Right cardiac atrium (tissue), 5 donors: ENCODE measurements at places on chromosomes 5 and 9. TPM values are rescaled to one million over a fixed set of nuclear protein-coding genes. Genes with fewer than 3 reads are reported as not detected.

DNA sequence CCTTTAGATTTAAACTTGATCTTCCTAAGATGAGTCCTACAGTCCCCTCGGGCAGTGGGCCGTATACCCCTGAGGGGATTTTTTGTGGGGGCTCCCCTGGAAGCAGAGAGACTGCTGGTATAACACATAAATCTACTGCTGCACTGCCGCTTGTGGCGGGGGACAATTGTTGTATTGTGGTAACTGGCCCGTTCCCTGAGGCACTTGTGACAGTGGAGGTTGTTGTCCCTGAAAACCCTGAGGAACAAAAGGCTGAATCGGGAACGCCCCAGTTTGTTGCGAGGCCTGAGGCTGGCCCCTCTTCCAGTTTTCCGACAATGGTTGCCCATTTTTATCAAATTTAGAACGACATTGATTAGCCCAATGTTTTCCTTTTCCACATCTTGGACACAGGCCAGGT is 4.7 kb upstream of the TMEM141 start:
- DNase-seq: no peak

DNA sequence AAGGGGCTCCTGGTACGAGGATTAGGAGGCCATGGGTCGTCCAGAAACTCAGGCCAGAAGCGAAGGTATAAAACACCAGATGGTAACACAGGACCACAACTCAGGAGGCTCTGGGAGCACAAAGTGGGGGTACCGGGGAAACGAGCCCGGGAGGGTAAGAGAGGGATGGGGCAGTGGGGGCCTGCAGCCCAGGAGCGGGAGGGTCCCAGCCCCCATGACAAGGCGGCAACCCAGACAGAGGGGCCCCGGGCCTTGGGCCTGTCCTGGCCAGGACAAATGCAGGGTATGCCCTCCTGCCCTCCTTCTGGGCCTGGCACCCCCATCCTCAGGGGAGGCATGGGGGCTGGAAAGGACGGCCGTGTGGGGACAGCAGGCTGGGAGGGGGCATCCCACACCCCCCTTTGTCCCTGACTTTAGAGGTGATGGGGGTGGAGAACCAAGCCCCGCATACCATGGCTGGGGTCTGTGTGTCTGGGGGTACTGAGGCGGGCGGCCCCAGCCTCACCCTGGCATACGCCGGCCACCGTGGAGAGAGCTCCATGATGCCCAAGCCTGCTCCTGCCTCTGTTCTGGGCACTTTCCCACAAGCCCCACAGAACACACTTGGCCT is 47.0 kb upstream of the EXOC3 start:
- DNase-seq: no peak

GRCh38 chr9:98850851-98851729 is 43.6 kb downstream of the GALNT12 start:
- DNase-seq: no peak

GRCh38 chr9:92506184-92506857 is 24.0 kb upstream of the ASPN start:
- DNase-seq: peak; percentile 68

- no peak for DNase-seq
These were observed 59.6 kb upstream of the SLC27A6 start for GRCh38 chr5:128905568-128906110.

DNA sequence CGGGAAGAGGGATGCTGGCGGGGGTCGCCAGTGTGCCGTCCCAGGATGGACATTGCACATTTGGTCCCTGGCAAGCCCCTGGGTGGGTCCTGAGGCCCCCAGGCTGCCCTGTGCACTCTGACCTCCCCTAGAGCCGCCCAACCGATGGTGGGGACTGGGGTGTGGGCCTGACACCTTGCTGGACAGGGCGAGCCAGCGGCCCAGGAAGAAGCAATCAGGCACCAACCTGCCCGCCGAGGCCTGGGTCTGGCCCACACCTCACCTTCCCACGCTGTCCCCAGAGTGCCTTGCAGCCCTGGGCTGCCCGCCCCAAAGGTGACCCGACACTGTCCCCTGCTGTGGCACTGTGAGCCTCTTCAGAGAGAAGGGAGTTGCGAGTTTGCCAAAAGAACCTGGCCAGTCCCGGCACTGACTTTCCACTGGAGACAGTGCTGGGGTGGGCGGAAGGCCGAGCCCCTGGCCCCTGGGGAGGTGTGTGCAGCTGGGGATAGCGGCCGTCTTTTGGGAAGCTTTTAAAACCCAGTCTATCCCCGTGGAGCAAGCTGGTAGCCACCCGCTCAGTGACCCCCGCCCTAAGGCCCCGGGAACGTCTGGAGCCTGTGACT is 12.0 kb upstream of the NRARP start:
- peak; percentile 47 for DNase-seq

- no peak for DNase-seq
These were observed 20.1 kb downstream of the DOCK2 start for GRCh38 chr5:169657127-169657526.

GRCh38 chr5:128469912-128470311 is 68.1 kb downstream of the FBN2 start:
- DNase-seq: no peak

- no peak for DNase-seq
These were observed 149.2 kb upstream of the NR3C1 start for GRCh38 chr5:143552680-143553079.

- no peak for DNase-seq
These were observed 179.0 kb upstream of the CDH9 start for GRCh38 chr5:27217155-27217956.

GRCh38 chr9:19057033-19057432 is 7.8 kb downstream of the RRAGA start:
- no peak for DNase-seq

- DNase-seq: peak; percentile 61
These were observed 680 bp upstream of the RFK start for GRCh38 chr9:76394960-76395252.

- peak; percentile 80 for DNase-seq
These were observed 39.1 kb upstream of the RANBP6 start for GRCh38 chr9:6054280-6055099.

DNA sequence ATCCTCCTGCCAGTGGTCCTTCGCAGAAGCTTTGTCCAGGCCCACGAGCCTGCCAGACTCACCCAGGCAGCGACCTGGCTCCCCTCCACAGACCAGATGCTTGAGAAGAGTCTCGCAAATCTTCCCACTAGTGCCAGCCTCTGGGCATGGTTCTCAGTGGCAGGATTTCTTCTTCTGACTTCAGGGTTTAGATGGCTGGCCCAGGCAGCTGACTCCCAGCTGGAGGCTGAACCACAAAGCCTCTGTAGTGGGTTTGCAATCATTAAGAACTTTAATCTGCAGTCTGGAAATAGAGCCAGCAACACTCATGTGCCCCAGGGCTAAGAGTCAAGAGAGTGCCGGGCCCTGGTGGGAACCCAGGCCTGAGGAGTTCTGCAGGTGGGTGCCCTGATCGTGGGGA is 90.6 kb upstream of the ICE1 start:
- no peak for DNase-seq

DNA sequence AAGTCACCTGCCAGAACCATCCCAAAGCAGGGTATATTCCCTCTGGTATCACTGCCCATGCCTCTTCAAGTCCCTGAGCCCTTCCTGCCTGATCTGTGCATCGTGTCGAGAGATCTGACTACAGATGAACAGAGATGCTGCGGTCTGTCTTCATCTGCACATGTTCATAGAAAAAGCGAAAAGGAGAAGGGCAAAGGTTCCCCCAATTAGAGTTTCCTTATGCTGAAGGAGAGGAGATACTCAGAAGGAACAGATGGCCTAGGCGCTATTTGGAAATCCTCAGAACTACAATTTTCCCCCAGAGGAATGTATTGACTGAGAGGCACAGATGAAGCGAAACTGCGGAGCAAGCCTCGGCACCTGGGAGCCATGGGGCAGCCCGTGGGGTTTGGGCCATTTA is 170.9 kb downstream of the SEC61B start:
- DNase-seq: no peak

- DNase-seq: no peak
These were observed 5.5 kb downstream of the B4GALT1 start for GRCh38 chr9:33161589-33162132.

DNA sequence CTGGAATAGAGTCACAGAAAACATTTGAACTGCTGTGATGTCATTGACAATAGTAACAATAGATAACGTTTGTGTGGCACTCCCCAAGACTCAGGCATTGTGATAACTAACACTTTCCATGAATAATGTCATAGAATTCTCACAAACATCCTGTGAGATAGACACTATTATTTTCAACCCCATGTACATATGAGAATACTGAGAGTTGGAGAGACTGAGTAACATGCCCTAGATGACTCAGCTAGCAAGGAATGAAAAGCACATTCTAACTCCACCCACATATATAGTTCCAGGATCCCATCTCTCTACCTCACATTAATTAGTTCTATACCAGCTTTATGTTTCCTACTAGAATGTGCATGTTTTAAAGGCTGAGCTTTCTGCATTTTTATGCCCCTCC is 71.4 kb downstream of the ASTN2 start:
- no peak for DNase-seq

- DNase-seq: no peak
These were observed 20.5 kb downstream of the RAPGEF1 start for GRCh38 chr9:131719262-131719908.

ENHO gene
- total RNA-seq: 0.67 TPM

OR1J1 gene
- not detected for total RNA-seq

CCL19 gene
- total RNA-seq: 9.2 TPM

GOLGA2 gene
- total RNA-seq: 96.9 TPM

HTR4 gene
- 8.8 TPM for total RNA-seq

MSH3 gene
- 12.4 TPM for total RNA-seq

DDX31 gene
- 3.7 TPM for total RNA-seq

PCDHGA1 gene
- 1.7 TPM for total RNA-seq

TUBB4B gene
- 432 TPM for total RNA-seq

NRARP gene
- 6.8 TPM for total RNA-seq
